Stimulated activated CD8-positive, alpha-beta memory T cell treated with anti-CD3 and anti-CD28 coated beads, Interleukin-7, amount 100 ng/mL, for 1 hour (primary cell): ENCODE measurements at places on chromosomes 7 and 10.

DNA sequence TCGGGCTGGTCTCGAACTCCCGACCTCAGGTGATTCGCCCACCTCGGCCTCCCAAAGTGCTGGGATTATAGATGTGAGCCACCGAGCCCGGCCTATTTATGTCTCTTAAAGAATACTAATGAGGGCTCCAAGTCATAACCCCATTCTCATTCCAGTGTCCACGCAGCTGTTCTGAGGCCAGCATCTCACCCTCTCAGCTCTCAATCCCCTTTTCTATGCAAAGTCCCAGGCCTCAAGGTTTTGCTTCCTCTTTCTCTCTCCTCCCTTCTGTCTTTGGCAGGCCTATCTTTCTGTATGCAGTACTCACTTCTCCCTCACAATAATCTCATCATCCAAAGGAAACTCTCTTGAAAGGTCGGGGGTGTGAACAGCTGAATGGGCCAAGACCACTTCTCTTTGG is 28.0 kb upstream of the VSIR start:
- no peak for DNase-seq

GRCh38 chr7:151139071-151139790 is 28.3 kb downstream of the GBX1 start:
- DNase-seq, result no peak

DNA sequence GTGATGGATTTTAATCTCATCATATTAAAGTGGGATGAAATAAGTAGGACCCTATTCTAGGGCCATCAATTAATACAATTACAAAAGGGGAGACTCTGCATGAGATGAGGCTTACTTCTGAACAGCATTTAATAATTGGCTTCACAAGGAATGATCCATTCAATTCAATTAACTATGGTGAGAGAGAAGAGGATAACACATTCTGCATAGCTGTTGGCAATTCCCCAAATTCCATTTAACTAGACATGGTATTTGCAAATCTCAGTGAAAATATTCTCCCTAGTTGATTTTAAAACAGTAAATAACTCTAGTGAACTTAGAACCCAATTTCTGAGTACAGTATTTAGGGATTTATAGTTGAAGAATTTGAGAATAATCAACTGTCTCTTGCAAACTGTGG is 145.3 kb downstream of the NOC3L start:
- no peak for DNase-seq

DNA sequence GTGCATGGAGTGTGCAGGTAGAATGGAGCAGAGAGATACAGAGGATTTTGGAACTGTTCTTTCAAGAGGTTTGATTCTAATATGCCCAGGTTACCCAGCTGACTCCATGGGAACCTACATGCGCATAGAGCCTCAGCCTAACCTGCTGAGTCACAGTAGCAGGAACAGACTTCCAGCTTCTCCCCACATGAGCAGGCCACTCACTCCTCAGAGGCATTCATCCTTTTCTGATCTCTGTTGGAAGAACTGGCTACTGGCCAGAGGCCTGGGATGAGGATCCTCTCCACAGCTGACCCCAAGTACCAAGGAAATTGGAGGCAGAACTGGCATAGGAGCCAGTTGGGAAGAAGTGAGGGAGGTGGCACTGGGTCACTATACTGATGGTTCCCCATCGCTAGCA is 17.9 kb upstream of the CCSER2 start:
- DNase-seq, result no peak

DNA sequence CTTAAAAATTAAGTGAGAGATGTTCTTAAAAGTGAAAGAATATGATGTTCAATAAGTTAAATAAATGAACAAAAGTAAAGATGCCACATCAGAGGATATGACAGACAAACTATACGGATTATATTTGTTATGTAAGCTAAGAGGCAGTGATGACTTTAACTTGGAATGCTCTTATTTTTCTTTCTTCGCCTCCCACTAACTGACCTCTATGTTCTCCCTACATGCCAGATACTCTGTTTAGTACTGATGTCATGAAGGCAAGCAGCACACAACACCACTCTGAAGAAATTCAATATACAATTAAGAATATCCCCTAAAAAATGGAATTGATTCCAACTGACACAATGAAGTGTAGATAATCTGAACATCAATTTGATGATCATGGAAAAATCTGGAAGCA is 223.4 kb downstream of the DOCK4 start:
- no peak for DNase-seq

DNA sequence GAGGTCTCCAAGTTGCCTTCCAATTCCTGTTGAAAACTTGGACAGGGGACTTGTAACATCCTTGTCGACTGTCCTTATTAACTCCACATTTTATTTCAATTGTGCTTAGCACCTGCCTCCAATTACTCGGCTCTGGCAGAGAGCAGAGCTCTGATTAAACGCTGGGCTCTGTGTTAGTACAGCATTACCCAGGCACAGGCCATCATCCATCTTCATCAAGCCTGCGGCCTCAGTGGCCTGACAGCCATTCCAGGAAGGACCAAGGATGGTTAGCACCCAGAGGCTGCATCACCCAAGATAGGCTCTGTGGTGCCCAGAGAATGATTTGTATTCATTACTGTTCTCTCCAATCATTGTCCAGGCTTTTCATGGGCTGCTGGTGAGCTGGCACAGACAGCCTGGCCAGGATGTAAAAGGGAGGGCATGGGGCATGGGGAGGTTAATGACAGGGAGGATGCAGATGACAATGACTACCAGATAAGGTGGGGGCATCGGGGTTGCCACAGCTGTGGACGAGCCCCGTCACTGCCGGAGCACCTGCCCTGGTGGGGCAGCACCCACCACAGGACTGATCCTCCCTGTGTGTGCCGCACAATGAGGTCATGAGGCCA is 123.3 kb downstream of the PTPN20 start:
- no peak for DNase-seq

GRCh38 chr7:34156336-34156735 is 251.0 kb downstream of the BMPER start:
- no peak for DNase-seq

DNA sequence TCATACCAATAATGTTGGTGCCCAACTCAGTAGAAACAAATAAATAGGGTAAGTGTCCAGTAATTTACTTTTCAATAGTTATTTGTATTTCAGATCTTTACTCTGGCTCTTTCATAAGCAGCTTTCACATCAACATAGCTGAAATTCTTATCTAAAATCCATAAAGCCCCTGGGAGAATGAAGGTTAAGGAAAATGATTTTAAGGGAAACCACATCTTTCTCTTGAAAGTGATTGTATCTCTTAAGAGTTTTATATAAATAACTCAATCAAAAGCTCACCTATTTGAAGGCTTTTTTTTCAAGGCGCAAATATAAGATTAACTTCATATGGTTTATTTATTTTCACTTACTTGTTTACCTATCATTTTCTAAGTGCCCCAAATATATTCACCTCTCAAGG is 324.4 kb downstream of the HGF start:
- no peak for DNase-seq

- no peak for DNase-seq
Observed at GRCh38 chr7:81299711-81300110, 380.9 kb upstream of the SEMA3C start.

DNA sequence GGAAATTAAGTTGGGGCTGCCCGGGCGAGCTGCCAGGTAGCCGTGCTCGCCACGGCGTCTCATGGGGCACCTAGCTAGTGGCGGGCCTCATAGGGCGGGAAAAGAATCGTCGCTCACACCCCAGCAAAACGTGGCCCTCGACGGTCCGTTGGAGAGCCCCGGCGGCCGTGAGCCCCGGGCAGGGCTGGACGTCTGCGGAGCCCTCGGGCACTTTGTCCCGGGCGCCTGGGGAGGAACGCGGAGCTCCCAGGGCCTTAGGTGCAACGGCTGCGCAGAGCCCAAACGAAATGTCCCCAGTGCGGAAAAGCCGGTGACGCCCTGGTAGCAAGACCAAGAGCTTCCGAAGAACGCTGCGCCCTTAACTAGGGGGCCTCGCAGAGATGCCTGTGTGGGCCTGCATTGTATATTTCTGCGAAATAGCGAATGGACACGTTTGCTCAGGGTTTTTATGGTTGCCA is 866 bp upstream of the SFMBT2 start:
- DNase-seq, result no peak

GRCh38 chr7:156158693-156159092 is 346.4 kb upstream of the SHH start:
- no peak for DNase-seq

DNA sequence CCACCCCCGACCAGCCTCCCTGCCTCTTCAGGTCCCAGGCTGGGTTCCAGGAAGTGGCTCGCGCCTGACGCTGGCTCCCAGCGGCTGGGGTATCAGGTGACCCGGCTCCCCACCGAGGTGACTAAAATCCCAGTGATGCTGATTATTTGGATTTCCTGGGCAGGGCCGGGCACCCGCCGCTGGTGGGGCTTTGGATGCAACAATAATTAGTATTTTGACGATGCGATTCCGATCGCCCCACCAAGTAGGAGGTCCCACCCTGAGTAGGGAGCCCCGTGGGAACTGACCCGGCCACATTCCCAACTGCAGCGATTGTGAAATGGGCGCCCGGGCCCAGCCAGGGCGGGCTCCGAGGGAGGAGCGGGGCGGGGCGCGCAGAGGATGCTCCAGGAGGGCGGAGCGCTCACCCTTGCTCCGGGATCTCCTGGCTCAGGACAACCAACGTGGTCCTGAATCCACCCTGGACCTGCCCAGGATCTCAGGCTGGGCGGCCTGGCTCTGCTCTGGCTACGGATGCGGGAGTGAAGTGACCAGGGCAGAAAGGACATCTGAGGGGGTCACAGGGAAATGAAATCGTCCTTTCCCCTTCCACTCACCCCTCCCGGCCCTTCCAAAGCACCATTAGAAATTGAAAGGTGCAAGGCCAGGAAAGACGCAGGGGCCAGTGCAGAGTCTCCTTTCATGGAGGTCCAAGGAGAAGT is 32.6 kb downstream of the DUSP5 start:
- no peak for DNase-seq

- DNase-seq, result no peak
Observed at GRCh38 chr7:90574820-90575187, 21.3 kb upstream of the CDK14 start.

DNA sequence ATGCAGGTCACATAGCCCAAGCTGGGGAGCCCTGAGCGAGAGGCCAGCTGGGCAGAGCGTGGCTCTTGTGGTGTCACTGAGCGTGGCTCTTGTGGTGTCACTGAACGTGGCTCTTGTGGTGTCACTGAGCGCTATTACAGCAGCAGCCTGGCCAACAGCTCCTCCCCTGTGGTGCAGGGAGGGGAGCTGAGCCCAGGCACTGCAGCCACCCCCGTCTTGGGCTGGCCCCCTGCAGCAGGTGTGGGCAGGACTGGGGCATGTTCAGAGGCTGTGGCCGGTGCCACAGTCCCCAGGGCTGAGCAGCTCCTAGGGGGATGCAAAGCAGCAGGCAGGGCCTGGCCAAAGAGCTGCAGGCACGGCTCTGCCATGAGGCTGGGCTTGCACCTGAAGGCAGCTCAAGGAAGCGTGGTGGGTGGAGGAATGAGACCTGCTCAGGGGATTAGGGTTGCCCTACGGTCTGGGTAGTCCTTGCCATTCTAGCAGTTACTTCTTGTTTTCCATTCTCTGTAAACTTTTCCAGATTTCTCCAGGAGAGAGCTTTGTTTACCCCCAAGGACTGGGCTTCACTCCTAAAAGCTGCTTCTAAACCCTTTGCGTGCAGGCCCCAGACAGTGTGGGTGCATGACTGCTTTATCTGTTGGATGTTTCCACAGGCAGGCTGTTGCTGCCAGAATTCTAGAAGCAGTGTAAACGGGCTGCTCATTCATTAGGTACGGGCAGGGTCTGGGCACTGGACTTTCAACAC is 29.2 kb downstream of the ZNF783 start:
- DNase-seq, result no peak

DNA sequence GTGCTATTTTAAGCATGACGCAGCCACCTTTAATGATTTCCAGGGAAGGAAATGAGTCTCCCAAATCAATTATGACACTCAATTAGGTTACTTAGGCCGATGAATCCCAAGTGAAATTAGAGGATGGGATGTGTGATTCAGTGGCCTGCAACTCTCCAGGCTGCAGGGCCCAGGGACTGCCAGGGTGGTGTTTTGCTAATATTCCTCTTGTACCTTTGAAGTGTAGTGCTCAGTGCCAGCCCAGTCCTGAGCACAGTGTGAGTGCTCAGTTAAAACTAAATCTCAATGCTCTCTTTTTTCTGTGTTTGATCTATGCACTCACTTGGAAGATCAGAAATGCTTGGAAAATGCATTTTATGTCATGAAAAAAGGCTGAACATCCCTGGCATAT is 51.6 kb downstream of the SEM1 start:
- no peak for DNase-seq

DNA sequence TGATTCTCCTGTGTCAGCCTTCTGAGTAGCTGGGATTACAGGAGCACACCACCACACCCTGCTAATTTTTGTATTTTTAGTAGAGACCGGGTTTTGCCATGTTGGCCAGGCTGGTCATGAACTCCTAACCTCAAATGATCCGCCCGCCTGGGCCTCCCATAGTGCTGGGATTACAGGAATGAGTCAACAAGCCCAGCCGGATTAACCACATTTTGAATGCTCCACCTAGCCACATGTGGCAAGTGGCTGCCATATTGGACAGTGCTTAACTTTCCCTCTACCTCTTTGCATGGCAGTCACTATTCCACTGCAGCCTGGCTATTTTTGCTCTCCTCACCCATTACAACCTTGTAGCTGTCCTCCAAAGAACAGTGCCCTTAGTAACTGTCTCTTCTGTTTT is 160.1 kb downstream of the GATA3 start:
- DNase-seq, result no peak

DNA sequence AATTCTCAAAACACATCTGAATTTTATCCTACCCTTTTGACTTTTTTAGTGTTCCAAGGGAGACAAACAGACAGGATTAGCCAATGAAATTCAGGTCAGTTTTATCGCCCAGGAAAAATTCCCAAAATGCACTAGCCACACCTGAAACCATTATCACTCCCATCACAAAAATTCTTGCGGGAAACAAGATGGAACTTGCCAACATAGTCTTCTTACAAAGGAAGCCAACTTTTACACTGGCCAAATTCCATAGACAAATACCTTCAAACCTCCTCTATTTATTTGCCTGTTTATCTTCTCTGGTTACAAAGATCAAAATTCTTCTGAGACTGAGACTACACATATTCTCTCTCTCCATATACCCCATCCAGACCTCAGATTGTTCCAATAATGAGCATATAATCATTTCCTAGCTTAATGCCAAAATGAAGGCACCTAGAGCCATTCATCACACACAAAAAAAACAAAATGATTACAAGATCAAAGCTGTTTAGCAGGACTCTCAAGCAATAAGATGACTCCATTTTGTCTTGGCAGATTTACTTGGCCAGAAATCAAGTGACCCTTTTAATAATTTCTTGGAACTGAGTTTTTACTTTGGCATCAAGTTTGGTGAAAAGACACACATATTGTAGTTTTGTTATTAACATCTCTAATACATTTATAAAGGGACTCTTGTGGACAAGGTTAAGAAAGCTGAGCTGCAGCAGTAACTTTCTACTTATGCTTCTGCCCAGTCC is 30.2 kb downstream of the MET start:
- no peak for DNase-seq

GRCh38 chr7:150439967-150440366 is 10.5 kb upstream of the GIMAP8 start:
- no peak for DNase-seq
